NK-92 treated with Interleukin-12 subunit alpha and Interleukin-12 subunit beta, amount 100 ng/mL, for 24 hours (cell line): ENCODE measurements at places on chromosomes 6 and 20.

DNA sequence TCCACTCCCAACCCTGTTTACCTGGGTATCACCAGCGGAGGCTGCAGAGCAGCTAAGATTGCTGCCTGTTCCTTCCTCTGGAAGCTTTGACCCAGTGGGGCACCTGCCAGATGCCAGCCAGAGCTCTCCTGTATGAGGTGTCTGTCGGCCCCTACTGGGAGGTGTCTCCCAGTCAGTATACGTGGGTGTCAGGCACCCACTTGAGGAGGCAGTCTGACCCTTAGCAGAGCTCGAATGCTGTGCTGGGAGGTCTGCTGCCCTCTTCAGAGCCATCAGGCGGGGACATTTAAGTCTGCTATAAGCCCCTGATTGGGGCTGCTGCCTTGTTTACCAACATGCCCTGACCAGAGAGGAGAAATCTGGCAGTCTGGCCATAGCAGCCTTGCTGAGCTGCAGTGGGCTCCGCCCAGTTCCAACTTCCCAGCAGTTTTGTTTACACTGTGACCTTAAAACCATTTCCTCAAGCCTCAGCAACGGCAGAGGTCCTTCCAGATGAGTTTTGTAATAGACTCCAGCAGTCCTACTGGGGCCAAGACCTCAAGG, 2.8 kb downstream of the RAET1E start:
- DNase-seq: no peak

GRCh38 chr6:30340589-30341054, 4.3 kb upstream of the RPP21 start:
- no peak for DNase-seq

- DNase-seq: no peak
Measured at GRCh38 chr6:322940-323729, 30.8 kb downstream of the DUSP22 start.

DNA sequence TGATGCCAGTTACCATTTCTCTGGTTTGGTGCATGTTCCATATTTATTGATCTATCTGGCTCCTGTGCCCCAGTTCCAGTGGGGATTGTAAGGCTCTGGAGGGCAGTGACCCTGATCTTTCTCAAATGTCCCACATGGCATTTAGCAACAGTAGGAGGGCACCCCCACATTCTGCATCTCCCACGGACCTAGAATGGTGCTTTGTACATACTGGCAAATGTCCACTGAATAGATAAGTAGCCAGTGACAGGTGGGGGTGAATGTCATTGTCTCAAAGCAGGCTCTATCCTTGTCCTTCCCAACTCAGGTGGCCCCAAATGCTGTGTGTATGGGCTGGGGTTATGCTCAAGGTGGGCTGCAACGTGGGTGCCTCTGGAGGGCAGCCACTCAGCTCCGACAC, 84.2 kb downstream of the TMEM242 start:
- no peak for DNase-seq

- no peak for DNase-seq
Measured at GRCh38 chr20:62780696-62781095, 15.6 kb upstream of the MRGBP start.

- DNase-seq: no peak
Measured at GRCh38 chr20:57123504-57123903, 142.9 kb downstream of the BMP7 start.

DNA sequence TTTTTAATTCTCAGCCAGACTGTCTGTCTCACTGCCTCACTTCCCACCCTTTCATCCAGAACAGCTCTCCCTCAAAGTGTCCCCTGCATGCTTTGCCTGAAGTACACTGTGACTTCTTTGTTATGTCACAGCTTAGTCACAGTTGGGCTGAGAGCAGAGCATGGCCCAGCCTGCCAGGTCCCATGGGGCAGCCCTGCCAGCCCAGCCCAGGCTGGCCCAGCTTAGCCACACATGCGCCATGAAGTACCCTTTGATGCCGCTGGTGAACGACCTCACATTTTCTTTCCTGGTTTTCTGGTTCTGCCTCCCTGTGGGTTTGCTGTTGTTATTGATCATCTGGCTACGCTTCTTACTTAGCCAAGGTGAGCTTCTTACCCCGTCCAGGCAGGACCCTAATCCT, at the start of gene ADIG:
Gene ADIG (plus strand): TSS at position 185 of the 400 bp plus-strand sequence. CDS start 54 bp downstream, at position 239.
- no peak for DNase-seq

DNA sequence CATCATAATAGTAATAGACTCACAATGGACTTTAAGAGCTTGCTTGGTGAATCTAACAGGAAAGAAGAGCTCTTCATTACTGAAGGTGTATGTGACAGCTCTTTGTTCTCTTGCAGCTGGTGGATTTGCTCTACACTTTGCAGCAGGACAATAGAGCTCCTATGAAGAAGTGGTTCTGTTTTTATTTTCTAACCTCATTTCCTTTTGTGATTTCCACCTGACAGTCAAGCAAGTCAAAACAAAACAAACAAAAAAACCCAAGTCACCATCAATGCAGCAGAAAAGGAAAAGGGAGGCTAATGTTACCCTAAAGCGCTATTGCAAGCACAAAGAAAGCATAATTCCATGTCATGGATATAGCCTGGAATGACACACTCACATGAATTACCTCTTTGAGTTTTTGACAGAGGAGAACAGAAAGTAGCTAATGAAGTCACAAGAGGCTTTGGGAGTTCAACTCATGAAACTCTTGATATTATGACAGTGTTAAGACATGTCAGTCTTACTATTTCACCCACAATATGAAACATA, 1188.1 kb downstream of the EPHA7 start:
- no peak for DNase-seq

DNA sequence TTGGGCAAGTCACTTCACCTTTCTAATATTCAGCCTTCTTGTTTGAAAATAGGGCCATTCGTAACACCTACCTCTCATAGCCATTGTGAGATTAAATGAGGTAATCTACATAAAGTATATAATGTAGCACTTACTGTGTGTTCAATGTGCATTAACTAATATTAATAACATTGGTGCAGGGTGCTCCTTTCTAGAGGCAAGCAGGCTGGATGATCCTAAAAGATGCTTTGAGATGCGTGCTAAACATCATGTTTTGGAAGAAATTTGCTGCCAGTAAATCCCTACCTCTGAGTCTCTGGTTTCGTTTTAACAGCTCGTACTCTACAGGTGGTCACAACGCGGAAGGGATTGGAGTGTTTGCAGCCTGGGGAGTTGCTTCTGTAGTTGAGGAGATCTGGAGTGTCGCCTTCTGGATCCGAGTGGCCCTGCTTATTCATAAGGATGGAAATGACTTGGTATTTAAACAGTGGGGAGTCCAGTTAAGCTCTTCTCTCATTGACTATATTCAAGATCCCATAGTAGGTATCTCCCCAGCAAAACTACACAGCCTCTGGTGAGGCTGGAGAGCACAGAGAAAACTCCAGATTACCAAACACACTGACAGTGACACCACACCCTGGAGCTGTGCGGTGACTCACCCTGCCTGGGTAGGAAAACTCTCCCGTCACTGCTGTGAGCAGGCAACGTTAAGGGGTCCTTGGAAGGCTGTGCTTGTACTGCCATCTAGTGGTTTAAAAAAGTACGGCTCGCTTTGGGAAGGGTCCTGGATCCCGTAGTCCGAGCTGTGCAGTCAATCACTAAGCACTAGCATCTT, 107.9 kb downstream of the MAP3K7 start:
- peak; percentile 85 for DNase-seq

GRCh38 chr20:49186535-49187329, 1.4 kb downstream of the STAU1 start:
- no peak for DNase-seq

DNA sequence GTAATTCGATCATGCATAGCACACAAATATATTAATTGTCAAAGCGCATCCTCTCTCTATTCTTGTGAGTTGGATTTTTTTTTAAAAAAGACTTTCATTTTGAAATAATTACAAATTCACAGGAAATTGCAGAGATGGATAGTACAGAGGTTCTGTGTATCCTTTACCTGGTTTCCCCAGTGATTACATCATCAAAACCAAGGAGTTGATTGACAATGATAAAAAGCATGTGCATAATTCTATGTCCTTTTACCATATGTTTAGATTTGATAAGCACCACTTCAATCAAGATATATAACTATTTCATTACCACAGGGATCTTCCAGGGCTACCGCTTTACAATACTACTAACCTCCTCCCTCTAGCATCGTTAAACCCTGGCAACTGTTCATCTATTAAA, 40.2 kb downstream of the CCN2 start:
- DNase-seq: no peak

DNA sequence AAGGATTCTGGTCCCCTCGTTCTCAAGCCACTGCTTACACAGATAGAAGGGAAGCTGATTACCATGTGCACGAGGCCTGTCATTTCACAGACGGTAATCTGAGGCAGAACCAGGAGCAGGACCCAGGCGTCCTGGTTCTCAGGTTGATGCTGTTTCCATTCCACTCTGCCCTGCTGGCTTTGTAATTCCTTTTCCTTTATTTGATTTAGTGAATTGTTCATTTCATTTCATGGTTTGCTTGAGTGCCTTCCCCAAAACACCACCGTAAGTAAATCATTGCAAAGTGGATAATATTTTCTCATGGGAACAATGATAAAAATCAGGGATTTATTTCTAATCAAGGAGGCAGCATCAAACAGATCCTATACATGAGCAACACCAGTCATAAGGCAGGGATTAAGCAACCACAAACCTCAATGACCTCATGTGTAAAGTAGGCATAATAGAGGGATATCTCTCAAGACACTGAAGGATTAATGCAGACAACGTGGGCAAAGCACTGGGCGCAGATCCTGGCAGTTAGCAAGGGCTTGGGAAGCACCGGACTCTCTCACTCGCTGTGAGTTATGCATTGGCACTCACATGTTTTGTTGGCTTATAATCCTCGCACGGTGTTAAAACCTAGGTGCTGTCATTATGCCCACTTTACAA, 229.5 kb upstream of the FOXQ1 start:
- no peak for DNase-seq

DNA sequence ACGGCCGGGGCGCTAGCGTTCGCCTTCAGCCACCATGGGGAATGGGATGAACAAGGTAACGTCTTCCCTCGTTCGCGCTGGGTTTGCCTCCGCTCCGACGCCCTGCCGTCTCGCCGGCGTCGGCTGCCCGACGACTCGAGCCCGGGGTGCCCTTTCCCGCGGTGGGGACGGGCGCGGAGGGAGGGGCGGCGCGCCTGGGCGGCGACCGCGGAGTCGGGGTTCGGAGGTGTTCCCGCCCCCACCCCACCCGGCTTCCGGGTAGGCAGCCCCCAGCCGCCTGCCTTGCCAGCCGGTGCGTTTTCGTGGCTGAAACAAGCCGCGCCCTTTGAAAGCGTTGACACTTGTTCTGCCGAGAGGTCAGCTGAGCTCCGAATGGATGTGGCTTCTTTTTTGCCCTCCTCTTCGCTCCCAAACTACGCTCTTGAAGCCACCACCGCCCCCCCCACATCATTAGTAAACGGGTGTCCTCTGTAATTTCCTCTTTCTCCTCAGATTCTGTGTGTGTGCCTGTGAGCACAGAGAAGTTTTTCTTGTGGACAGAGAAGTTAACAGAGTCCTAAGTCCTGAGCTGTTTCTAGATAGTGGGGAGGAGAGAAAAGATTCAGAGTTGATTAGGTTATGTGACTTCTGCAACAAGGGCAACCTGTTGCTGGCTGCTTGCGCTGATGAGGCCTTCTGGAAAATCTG, 362 bp downstream of the DUSP22 start:
- no peak for DNase-seq

DNA sequence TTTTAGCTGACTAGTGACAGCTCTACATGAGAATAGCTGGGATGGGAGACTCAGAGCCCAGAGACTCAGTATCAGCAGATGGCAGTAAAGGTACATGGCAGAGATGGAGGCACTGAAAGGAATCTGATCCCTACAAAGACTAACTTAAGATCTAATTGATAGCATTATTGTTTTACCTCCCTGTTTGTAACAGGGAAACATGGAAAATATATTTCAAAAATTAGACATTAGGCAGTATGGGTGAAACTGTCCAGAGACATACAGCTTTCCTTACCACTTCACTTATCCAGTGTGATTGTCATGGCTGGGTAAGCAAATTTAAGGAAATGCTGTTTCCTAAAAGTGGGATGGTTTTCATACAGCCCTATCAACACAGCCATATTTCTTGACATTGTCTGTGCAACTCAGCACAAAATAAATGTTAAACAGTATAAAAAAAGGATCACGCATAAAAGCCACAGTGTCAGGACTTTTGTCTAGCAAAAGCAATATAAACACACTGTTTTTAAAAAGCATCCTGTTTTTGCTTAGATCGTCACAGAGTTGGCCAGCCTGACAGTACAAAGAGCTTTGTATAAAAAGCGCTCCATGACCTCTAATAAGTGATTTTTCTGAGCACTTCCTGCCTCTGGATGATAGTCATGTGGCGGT, 376.9 kb downstream of the PHF3 start:
- DNase-seq: no peak

DNA sequence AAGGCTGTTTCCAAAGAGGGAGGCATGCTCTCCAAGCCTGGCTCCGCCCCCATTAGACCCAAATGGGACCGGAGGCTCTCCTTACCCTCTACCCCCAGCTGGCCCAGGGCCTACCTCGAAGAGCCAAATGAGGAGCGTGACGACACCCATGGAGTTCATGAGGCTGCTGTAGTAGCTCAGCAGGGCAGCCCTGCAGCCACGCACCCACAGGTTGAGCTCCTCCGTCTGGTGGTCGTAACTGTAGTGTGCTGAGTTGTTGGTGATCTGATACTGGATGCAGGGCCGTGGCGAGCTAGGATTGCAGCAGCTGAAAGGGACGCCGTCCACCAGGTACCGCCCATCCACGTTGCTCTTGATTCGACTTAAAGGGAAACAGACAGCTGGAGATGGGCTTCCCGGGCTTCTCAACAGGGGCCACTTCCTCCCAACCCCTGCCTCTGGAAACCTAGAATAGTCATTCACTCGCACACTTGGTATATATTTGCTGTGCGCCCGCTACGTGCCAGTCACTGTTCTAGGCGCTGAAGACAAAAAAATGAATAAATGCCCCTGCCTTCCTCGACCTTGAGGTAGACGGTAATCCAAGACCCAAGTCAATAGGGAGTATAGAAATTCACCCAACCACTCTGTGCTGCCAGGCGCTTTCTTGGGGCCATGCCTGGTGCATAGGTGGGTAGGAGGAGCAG, 18.0 kb downstream of the PRPH2 start:
- DNase-seq: no peak

DNA sequence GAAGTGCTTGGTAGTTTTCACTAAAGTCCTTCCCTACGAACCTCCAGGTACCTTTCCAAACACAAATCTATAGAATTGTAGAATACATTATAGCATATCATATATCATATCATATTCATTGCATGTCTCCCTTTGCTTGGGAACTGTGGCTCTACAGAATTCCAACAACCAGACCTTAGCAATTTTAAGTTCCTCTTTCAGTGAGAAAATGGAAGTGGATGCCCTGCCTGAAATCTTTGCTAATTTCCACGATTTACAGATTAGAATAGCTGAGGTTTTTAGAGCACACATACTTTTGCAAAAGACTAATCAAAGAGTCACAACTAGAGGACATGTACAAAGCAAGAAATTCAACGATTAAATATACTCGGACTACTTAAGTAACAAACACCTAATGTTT, 78.6 kb downstream of the TNFRSF21 start:
- no peak for DNase-seq
